NCI-H1048 (cell line): ENCODE measurements at places on chromosomes 5 and 9.

GRCh38 chr9:90658181-90658580, 15.6 kb upstream of the DIRAS2 start:
- no peak for DNase-seq

DNA sequence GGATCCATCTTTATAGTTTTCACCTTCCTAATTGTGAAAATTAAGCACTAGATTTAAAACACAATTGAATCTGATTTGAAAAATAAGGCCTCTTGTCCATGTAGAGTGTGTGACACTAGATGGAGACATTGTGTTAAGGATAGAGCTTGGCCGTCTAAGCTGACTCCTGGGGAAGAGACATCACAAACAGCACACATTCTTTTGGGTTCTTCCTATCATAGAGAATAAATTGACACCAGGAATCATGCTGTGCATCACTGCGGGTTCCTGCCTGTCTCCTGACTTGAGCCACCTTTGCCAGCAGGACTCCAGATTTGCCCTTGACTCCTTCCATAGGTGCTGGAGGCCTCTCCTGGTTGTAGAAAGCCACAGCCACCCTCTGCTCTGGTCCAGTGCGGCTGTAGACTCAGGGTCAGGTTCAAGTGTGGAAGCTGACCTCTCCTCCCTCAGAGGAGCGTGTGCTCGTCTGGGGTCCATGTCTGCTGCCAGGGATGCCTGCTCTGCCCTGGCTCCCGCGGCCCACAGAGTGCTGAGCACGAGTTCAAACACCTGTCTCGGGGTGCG, 11.2 kb downstream of the ROPN1L start:
- peak; percentile 29 for DNase-seq

DNA sequence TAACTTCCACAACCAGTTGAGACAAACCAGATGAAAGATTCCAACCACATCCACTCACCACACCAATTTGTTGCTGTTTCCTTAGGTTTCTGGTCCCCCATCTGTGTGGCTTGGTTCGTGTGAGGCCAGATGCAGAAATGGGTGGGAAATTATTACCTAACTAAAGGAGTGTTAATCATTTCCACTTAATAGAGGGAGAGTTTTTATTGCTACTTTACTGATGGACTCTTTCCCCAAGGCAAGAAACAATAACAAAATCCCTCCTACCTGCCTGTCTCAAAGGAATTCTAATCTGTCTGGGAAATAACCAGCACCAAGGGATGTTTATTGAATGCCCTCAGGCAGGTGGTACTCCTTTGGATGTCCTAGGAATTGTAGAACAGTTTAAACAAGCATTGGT, 76.3 kb downstream of the TMEM167A start:
- no peak for DNase-seq

- DNase-seq: no peak
Observed at GRCh38 chr9:6024035-6024554, 8.7 kb upstream of the RANBP6 start.
